ENCODE measurements at places on chromosomes 6 and 20.

- peak; percentile 88 for DNase-seq
Measured at GRCh38 chr6:49541210-49541724, 9.2 kb upstream of the C6orf141 start.

GRCh38 chr6:154510144-154510905 is at the start of gene CNKSR3:
CNKSR3 (minus strand) TSS chr6:154510685; CDS start chr6:154510114, 571 bp downstream.
- DNase-seq = peak; percentile 92

DNA sequence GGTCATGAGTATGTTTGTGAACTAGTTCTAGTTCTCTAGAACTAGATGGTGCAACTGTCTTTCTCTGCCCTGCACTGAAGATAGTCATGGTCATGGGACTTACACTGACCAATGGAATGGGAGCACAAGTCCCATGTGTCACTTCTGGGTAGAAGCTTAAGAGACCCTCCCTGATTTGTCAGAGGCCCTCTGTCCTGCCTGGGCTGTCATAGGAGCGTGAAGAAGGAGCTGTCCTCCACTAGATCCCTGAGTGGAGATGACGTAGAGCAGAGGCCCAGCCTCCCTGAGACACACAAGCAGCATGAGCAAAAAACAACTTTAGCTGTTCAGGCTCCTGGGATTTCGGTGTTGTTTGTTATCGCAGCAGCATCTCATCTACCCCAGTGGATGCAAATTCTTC is 514.5 kb downstream of the PREX1 start:
- no peak for DNase-seq

DNA sequence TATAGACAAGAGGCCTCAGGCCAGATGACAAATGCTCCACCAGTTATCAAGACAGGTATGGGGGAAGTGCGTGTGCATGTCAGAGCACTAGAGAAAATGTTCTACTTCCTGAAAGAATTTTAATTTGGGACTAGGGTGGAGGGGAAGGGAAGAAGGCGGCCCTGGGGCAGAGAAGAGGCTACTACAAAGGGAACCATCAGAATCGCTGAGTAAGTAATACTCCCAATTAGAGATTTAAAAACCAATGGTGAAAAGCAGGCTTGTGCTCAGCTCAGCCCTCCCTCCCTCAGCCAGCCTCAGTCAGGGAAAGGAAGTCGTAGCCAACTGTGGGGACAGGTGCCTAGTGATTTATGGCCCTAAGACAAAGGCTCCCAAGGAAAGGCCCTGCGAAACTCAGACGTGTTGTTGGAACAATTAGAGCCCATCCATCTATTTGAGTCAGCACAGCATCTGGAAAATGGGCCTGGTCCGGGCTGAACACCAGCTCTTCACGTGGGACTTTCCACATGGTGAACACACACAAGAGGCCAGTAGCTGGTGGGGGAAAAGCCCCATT is 15.0 kb upstream of the MAFB start:
- DNase-seq = no peak

DNA sequence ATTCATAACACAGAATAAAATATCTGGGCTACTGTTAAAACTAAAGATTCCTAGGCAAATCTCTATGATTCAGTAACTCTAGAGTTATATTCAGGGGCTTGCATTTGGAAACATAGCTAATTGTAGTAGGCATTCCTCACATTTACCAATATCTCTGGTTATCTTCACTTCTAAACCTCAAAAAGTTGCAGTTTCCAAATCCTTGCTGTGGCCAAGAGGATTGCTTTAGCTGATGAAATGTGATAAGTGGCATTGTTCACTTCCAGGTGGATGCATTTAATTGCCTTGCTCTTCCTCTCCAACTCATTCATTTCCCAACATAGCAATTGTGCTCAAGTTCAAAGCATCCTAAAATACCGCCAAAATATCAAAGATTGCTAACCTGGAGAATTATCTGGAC is 246.6 kb downstream of the GRIK2 start:
- DNase-seq = no peak

DNA sequence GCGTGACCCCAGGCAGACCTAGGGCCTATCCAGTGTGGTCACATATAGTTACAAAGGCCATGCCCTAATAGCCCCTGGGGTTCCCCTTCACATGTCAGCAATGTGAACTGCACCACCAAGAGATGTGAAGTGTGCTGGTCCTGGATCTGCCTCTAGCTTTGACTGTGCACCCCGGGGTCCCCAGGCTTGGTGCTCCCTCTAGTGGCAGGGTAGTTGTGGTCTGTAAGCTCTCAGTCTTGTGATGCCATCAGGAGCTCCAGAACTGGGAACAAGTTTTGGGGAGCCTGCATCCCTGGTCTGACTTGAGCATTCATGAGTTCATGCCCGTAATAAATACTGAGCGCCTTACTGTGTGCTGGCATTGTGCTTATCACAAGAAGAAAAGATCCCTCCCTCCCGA is 143.4 kb downstream of the DHX35 start:
- DNase-seq = no peak

GRCh38 chr6:163165922-163166321 is 248.6 kb upstream of the QKI start:
- no peak for DNase-seq

DNA sequence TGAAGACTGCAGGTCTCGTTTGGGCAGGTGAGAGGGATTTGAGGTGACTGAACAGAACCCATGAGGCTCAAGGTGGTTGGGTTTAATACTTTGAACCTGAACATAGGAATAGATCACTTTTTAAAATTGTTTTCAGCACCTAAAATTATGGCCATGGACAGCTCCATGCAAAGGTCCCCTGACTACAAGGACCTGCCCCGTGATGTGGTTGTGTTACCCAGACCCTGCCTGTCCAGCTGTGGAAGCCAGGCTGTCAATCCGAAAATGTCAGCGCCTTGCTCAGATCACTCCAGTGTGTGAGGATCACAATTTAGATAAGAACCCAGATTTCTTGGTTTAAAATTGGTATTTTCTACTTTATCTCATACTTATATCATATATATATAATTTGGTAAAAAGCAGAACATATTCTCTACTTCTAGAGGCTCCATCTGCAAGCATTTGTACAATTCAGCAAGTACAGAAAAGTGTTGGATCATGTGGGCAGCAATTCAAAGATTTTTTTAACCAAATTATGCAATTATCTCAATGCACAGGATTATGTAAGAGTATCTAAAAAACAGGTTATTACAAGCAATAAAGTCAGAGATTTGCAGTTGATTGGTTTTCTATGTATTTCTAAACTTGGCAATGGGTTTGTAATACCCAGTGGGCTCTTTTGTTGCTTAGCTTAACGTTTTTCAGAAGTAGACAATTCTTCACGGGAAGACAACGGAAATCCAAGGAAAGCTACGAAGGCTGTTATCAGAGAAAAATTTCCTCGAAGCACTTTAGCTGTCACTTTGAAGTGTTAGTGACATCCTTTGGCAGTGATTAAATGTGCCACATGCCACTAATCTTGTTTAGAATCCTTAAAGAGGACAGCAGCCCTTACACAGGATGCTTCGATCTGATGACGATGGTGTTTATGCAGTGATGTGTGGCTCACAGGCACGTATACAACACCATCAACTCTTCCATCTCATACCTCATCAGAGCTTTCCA is 24.1 kb upstream of the RPS6KA2 start:
- DNase-seq = no peak

DNA sequence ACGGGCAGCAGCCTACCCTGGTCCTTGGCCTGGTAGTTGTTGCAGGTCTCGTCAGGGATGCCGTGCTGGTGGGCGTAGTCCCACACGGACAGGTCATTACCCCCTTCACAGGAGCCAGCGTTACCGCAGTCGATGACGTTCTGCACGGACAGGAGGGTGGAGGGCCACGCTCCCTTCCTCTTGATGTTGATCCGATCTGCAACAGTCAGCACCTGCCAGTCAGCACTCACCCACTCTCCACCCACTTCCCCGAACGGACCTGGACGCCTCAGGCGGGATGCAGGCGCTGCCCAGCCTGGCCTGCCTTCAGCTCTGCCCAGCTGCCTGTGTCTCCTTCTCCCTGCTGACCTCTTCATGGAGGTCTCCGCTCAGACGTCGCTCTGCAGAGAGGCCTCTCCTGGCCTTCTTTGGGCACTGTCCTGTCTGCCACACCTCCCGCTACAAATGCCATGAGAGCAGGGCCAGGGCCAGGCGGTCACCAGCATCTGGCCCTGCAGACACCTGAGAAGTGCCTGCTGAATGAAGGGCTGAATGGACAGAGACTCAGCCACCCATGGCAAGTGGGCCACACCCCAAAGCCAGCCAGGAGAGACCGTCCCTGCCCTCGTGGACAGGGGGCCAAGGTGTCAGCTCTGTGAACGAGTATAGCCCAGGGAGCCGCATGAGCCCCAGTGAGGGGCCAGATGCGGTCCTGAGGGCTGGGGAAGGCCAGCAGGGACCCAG is 5.4 kb downstream of the CTSZ start:
- no peak for DNase-seq

DNA sequence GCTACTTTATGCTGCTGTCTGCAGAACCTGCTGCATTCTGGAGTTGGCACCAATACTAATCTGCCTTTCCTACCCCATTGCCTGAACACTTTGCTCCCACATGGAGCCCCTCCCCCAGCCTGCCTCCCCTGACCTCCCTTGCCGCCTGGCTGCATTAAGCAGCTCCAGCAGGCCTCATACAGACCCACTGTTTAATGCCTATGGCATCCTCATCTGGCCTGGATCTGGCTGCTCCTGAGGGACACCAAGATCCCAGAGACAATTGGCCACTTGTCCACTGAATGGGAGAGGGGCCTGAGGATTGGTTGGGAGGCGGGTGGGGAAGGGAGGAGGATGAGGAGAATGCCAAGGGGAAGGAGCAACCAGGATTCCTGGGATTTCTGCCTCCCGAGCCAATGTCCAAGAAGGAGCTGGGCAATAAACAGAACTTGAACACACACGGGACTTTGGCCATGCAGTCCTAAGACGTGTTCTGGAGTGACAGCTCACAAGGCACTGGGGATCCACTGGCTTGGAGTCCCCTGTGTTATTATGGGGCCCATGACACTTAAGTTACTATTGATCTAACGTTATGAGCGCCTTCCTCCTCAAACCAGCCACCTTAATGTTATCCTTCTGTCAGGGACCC is 10.4 kb upstream of the KCNK5 start:
- DNase-seq = no peak

GRCh38 chr20:35796571-35796970 is 24.8 kb downstream of the PHF20 start:
- no peak for DNase-seq

GRCh38 chr6:9464583-9464982 is 950.3 kb downstream of the TFAP2A start:
- no peak for DNase-seq

DNA sequence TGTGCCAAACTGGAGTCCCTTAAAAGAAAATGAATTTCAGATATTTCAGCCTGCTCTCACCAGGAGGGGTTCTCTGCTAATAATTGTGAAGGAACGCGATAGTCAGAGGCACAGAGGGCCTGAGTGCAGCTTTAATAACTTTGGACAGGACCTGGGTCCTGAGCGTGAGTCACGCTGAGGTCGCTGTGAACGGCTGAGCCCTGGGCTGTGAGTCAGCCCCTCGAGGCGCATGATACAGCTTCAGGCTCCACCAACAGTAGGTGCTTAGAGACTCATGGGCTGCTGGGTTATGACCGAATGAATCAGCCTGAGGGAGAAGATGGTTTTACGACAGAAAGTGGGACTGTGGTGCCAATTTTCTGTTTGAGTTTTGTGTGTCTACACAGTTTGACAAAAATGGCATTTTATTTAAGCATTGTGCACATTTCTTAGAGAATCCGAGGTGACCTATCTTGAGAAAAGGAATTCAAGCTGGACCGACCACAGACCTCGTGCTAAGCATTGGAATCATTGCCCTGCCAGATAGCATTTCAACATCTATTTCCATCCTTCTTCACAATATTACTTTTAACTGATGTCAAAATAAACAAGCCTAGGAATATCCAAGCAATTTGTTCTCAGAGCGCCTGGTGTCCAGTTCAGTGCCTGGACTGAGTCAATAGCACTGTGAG is 183.0 kb downstream of the THBS2 start:
- DNase-seq = peak; percentile 99

DNA sequence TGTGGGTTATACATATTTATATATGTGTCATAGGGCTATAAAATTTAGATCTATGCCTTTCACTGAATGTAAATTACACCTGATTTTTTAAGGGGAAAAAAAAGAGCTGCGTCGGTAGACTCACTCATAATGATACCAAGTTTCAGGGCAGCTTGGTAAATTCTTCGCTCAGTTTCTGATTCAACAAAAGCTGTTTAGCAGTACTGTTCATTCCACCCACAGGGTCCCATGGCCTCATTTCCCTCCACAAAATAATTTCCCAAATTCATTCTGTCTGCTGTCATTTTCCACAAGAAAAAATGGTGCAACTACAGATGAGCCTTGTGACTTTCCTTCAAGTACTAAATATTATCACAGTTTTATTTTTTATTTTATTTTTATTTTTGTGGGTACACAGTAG is 63.7 kb downstream of the PAK5 start:
- DNase-seq = no peak

GRCh38 chr20:50149481-50150254 is 3.9 kb downstream of the PEDS1 start:
- DNase-seq = no peak

- DNase-seq = peak; percentile 77
Measured at GRCh38 chr20:43662943-43663655, 3.8 kb upstream of the MYBL2 start.

GRCh38 chr6:76615395-76615794 is 542.9 kb upstream of the IMPG1 start:
- DNase-seq = no peak

DNA sequence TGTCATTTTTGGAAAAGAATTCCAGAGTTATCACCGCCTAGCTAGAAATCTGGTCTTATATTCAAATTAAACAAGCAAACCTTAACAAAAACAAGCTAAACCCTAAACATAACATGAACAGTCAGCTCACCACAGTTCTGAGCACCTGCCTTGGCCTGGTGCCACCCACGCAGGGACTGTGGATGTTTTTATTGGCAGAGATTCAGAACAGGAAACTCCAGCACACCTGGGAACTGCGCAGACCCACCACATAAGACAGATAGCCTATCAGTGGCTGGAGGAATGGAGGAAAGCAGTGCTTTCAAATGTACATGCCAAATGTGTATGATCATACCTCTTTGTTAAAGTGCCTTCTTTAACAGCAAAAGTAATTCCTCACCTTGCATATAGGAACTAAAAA is 8.9 kb downstream of the SLC16A10 start:
- no peak for DNase-seq

GRCh38 chr6:90179190-90180169 is 117.2 kb downstream of the BACH2 start:
- DNase-seq = peak; percentile 37

- no peak for DNase-seq
Measured at GRCh38 chr20:34561661-34562060, 3.1 kb downstream of the MAP1LC3A start.

DNA sequence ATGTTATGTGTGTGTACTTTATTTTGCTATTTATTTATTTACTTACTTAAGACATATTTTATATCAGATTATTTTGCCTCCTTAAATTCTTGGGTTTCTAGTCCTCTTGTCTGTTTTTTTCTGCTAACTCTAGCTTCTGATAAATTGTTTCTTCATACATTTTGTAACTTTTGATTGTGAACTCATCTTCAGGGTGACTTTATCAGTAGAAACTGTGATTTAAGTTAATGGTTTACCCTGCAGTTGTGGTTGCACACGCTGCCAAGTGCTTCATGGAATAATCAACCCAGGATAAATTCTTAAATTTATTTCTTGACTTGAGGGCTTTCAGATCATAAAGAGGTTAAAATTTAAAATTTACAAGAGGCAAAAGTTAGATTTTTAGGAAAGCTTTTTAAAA is 173.3 kb downstream of the CENPW start:
- no peak for DNase-seq

Data from ELR (cell line).